NCI-H1048 (cell line): ENCODE measurements at places on chromosomes 1 and 21.
A peak's percentile ranks its signal among the peaks of the same experiment; 100 is the strongest.

GRCh38 chr1:43285269-43285990 lies at the start of gene C1orf210:
C1orf210 (minus strand) TSS chr1:43285581; CDS start chr1:43283270, 2,311 bp downstream.
- peak; percentile 32 for DNase-seq

GRCh38 chr1:183812128-183812527 lies 7.2 kb downstream of the RGL1 start:
- no peak for DNase-seq

- no peak for DNase-seq
These were observed at the start of gene UTS2 for GRCh38 chr1:7852804-7853683. UTS2 (minus strand) TSS chr1:7853065; CDS start chr1:7853003, 62 bp downstream.

GRCh38 chr1:98143403-98143802 lies 222.6 kb upstream of the DPYD start:
- no peak for DNase-seq

- no peak for DNase-seq
These were observed 177.2 kb downstream of the LMX1A start for GRCh38 chr1:165179306-165179705.

DNA sequence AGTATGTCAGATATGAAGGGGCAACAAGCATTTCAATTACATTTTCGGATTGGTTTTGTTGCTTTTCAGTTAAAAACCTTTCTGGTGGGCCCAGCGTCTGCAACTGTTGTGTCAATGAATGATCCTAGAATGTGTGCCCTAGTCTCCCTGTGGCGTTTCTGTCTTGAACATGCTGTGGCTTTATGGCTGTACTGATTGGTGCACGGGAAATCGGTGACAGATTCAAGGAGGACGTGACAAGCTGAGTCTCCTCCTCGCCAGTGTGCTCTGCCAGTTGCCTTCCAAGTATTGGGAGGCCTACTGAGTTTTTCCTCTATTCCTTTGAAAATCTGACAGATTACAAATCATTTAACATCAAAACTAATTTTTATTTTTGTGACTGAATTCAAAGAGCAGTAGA lies 127.6 kb downstream of the ZP4 start:
- no peak for DNase-seq

- DNase-seq: no peak
These were observed 34.2 kb downstream of the L1TD1 start for GRCh38 chr1:62228883-62229187.

DNA sequence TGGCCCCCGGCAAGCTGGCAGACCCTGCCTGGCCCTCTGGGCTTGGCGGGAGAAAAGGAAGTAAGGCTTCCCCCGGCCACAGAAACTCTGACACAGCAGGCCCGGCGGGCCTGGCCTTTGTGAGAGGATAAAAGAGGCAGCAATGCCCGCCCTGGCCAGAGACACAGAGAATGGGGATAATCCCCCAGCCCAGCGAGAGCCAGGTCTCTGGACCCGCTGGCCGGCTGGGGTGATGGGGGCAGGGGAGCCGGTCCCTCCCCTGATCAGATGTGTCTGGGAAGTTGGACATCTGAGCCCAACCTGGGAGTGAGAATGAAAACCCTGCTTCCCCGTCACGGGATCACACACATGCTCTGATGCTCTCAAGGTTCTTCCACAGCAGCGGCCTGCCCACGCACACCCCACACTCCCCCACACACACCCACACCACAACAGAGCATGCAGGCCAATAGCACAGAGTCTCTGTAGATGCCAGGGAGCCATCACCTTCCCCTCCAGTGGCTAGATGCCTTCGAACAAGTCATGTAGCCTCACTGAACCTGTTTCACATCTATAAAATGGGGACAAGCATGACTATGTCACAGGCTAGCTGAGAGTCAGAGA lies 4.2 kb downstream of the RSPO1 start:
- DNase-seq: no peak

DNA sequence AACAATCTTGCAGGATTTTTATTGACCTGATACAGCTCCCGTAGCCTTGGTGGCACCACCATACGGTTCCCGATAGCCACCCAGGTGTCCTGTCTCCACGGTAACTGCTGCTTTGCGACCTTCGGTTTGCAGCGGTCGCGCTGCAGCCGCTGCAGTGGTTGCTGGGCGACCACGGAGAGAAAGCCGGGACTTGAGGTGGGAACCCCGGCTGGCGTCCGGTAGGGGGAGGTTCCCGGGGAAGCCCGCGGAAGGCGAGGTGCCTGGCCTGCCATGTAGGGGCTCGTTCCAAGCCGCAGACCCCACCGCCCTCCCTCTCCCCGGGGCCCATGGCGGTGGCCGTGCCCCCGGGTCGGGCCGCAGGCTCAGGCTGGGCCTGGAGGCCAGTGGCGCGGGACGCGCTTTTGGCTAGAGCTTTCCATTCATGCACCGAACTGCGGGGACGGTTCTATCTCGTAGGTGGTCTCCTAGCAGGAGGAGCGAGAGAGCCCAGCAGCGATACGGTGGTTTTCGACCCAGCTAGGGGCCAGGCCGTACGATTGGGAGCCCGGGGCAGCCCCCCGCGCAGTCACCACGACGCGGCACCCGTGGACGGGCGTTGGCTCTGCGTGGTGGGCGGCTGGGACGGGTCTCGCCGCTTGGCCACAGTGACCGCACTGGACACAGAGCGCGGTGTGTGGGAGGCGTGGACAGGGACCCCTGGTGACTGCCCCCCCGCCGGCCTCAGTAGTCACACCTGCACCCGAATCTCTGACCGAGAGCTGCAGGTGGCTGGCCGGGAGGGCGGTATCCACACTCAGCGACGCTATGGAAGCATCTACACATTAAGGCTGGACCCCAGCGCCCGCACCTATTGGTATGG lies at the start of gene KLHDC9:
Gene KLHDC9 (plus strand): TSS at position 152 of the 859 bp plus-strand sequence. CDS start 175 bp downstream, at position 327.
- peak; percentile 84 for DNase-seq

- no peak for DNase-seq
These were observed 47.0 kb upstream of the PALMD start for GRCh38 chr1:99598738-99599411.

DNA sequence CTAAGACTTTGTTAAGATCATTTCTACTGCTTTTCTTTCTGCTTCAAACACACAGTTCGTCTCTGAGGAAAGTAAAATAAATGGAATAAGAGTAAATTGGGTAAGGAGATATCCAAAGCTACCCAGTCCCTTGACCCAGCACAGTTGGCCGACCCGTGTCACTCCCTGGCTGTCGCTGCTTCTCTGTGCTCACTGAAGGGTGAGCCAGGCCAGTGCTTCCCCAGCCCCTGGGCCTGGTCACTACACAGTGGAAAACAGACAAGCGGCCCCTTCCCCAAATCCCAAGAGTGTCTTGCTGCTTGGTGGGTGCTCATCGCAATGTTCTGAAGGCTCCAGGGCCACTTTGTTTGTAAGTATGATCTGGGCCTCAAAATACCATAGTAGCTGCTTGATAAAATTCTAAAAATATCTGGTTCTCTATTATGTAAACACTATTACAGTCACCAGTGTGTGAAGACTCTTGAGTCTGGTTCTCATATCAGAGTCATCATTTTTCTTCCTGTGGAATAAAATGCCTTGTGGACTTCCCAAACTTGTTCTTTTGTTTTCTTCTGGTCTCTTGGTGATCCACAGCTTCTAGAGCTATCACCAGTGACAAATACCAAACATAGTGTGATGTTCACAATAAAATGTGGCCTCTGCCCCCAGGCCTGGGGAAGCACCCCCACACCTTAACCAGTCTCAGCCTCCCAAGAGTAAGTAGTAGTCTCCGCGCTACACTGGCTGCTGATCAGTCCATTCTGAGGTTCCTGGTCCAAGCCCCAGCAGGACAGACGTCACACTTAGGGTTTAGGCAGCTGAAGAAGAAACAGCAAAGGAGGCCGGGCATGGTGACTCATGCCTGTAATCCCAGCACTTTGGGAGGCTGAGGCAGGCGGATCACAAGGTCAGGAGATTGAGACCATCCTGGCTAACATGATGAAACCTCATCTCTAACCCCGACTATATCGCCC lies 106.2 kb downstream of the DHRS3 start:
- DNase-seq: no peak

DNA sequence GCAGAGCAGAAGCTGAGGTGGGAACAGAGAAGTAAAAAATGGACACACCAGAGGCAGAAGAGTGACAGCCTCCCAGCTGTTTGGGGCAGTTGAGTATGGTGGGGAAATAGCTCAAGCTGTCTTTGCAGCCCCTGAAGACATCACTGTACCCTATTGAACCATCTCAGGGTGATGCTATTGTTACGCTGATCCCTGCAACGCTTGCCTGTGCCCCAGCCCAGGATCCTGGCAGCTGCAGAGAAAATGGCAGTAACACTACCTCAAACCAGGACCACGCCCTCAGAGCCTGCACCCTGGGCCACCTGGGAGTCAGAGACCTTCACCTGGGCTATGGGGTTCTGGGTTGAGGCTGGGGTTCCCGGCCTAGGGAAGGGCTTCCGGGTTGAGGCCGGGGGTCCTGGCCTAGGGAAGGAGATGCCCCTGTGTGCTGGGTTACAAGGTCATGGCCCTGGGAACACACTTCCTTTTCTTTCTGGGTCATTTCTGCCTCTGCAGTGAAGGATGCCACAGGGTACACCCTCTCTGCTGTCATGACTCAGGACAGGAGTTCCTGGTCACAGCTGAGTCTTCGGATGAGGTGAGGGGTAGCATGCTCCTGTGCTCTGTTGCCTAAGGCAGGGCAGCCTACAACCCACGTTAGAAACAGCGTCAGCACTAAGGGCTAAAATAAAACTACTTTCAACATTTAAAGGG lies 11.6 kb downstream of the BSND start:
- no peak for DNase-seq

DNA sequence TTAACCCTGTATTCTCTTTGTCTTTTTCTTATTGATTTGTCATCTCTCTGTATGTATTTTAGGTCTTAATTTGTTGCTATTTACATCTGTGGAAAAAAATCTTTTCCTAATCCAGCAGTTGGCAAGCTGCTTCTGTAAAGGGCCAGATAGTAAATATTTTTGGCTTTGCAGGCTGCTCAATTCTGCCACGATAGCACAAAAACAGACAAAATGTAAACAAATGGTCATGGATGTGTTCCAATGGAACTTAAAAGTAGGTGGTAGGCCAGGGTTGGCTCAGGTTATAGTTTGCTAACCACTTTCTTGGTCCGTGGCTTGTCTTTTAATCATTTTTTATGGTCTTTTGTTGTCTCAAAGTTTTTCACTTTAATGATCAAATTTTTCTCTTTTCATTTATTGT lies 371.8 kb downstream of the HHAT start:
- no peak for DNase-seq

- DNase-seq: peak; percentile 39
These were observed 220.5 kb upstream of the B3GALT2 start for GRCh38 chr1:193406901-193407300.

DNA sequence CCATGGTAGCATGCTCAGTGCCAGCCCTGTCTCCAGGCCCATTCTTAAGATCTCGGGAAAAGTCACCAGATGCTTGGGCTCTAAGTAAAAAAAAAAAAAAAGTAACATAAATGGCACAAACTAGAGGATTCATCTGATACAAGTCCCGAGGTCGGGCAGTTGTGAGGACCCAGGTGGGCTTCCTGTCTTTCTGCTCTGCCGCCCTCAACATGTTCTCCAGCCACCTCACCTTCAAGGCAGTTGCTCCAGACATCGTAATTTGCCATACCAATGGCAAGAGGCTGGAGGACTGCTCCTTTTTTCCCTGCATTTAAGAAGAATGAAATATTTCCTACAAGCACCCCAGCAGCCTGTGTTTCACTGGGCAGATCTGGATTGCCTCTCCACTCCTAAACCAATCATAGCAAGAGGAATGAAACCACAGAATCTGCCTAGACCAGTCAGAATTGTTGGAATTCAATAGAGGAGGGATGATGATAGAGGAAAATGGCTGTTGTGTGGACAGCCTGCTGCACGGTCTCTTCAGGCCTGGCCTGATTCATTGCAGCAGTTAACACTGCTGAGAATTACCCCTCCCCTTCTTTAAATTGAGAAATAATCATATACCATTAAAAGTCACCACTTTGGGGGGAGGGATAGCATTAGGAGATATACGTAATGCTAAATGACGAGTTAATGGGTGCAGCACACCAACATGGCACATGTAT lies 5.4 kb downstream of the HMGN2 start:
- DNase-seq: no peak

GRCh38 chr21:43917515-43918384 lies 52.7 kb downstream of the AGPAT3 start:
- DNase-seq: no peak

DNA sequence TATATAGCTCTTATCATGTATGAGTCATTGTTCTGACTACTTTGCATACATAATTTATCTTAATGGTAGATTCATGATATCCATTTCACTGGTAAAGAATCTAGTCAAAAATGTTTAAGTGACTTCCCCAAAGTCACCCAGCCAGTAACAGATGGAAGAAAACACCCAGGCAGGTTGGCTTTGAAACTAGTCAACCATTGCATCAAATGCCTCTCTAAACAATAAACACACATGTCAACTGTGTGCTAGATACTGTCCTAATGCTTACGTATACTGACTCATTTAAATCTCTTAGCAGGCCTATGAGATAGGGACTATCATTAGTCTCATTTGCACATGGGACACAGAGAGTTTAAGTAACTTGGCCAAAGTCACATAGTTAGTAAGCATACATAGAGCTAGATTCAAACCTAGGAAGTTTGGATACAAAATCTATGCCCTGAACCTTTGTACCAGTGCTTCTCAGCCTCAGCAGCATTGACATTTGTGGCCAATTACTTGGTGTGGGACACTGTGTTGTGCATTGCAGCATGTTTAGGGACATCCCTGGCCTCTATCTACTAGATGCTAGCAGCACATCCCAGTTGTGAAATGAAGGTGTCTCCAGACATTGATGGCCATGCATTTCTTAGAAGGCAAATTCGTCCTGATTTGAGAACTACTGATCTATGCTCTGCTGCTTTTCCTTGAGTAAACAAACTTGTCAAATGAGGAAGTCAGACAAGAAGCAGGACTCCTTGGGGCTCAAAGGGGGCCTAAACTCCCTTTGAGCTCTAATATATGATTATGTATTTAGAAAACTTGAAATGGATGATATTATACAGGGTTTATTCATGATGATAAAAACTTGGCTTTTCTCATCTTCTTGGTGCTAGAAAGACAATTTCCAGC lies 316.3 kb downstream of the KCNH1 start:
- peak; percentile 18 for DNase-seq

DNA sequence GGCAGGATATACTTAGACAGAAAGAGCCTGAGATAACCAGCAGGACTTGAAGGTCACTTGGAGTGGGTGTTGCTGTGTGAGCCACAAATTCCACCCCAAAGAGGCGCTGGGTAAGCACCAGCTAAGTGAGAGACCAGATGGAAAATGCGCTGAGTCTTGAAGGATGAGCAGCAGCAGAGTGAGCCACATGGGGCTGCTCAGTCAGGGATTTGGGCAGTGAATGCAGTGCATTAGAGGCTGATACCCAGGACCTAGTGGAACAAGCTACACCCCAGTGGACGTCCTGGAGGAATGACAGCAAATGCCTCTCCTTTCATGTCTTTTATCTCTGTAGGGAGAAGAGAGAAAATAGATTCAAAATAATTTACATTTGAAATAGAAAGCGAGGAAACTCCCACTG lies 11.3 kb downstream of the GRIK1 start:
- DNase-seq: no peak
